ENCODE measurements at places on chromosomes 2 and 18.

GRCh38 chr2:227939271-227940027, 68.0 kb downstream of the DAW1 start:
- DNase-seq: no peak

- no peak for DNase-seq
These were observed 14.3 kb downstream of the COPS7B start for GRCh38 chr2:231800493-231801091.

DNA sequence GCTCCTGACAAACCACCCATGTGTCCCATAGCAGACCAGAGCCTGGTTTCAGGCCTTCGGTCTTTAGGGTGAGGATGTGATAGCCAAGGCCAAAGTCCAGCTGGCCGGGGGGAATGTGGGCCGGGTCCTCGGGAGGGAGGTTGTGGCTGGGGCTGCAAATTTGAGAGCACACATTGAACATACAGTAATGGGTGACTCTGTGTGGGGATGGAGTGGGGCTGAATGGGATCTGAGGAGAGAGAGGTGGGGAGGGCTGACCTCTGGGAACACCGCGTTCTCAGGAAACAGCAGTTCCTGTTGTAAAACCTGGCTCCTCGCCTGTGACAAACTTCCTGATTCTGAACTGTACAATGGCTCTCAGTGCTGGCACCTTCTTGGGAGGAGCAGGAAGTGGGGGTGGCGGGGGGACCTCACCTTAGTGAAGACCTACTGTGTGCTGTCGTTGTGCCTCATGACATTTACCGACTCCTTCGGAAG, 48.8 kb downstream of the MCFD2 start:
- no peak for DNase-seq

GRCh38 chr2:219908538-219908937, 281.1 kb downstream of the SLC4A3 start:
- no peak for DNase-seq

GRCh38 chr18:46054956-46055837, 16.9 kb downstream of the PSTPIP2 start:
- no peak for DNase-seq

GRCh38 chr2:115165529-115166109, 723.2 kb downstream of the DPP10 start:
- DNase-seq: no peak

- no peak for DNase-seq
These were observed 1.4 kb downstream of the CIB4 start for GRCh38 chr2:26639685-26640243.

DNA sequence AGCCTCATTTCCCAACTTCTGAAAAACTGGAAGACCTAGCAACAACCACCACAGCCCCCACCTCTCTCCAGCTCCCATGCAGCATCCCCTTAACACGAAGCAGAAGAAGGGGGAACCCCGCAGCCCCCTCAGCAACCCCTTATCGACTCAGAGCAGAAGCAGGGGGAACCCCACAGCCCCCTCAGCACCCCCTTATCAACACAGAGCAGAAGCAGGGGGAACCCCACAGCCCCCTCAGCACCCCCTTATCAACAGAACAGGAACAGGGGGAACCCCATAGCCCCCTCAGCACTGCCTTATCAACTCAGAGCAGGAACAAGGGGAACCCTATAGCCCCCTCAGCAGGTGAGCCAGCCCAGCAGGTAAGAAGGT, 6.7 kb downstream of the SLC66A2 start:
- DNase-seq: no peak

GRCh38 chr2:237154884-237155851, 69.5 kb downstream of the COPS8 start:
- no peak for DNase-seq

- no peak for DNase-seq
These were observed 326.4 kb downstream of the NR4A2 start for GRCh38 chr2:156005999-156006712.

DNA sequence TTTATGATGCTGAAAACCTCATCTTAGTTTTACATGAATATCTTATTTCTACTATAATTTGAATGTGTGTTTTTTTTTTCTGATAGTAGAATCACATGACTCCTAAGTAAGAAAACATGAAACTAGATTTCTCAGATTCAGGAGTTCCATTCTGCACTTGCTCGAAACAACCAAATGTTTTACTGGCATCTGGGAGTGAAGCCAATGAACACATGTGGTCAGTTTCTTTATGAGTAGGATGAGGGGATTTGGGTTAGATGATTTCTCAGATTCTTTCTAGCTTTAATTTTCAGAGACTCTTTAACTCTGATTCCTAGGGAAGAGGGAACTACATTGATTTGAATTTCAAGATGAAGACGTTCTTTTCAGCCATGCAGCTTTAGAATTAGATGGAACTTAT, 225.0 kb upstream of the NT5C1B start:
- no peak for DNase-seq

- DNase-seq: no peak
These were observed 49.2 kb upstream of the NXPH2 start for GRCh38 chr2:138829326-138829919.

DNA sequence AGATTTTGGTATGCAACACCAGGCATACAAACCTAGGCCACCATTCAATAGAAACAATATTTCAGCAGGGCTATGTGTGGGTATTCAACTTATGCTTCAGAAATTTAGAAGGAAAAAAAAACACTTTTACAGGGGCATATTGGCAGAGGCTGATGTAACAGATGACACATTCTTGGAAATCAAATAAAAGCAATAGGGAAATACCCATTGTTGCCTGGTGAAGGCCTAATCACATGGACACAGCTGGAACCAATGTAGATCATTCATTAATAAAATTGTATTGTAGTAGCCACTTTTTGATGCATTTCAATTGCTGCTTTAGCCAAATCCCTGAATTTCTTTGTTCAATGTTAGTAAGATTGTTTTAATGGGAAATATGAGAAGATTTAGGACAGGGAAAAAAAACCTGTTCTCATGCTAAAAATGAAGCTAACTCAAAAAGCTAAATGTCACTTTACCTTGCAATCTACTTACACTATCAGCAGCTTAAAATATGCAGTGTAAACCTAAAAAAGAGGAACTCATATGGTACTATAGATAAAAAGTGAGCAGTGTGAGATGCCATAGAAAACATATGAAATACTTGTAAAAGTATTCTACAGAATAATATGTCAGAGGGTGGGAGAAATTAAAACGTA, 289.4 kb downstream of the ZEB2 start:
- DNase-seq: no peak

DNA sequence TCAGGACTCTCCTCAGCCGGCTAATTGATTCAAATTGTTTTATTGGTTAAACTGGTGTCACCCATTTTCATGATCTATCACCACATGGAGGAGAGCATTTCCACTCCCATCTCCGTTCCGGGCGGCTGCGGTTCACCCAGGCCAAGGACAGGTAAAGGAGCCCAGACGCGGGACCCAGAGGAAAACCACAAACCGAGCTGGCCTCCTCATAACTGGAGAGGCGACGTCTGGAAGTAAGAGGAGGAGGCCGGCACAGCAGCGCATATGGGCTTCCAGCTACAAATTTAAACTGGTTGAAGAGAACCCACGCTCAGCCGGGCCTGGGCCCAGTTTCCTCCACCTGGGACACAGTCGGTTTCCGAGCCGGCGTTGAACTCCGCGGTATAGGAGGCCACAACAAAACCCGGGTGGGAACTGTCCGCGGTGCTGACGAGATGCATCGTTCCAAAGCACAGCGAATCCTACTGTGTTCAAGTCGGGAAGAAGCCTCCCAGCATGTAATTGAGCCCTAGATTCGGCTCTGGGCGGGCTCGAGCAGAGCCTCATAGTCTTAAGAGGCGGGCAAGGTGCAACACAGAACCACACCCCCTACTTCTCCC, 3.0 kb upstream of the SKOR2 start:
- DNase-seq: no peak

- DNase-seq: no peak
These were observed 80.2 kb downstream of the ASAP2 start for GRCh38 chr2:9286554-9287399.

- DNase-seq: no peak
These were observed 99.9 kb downstream of the CBLN2 start for GRCh38 chr18:72444111-72444797.

DNA sequence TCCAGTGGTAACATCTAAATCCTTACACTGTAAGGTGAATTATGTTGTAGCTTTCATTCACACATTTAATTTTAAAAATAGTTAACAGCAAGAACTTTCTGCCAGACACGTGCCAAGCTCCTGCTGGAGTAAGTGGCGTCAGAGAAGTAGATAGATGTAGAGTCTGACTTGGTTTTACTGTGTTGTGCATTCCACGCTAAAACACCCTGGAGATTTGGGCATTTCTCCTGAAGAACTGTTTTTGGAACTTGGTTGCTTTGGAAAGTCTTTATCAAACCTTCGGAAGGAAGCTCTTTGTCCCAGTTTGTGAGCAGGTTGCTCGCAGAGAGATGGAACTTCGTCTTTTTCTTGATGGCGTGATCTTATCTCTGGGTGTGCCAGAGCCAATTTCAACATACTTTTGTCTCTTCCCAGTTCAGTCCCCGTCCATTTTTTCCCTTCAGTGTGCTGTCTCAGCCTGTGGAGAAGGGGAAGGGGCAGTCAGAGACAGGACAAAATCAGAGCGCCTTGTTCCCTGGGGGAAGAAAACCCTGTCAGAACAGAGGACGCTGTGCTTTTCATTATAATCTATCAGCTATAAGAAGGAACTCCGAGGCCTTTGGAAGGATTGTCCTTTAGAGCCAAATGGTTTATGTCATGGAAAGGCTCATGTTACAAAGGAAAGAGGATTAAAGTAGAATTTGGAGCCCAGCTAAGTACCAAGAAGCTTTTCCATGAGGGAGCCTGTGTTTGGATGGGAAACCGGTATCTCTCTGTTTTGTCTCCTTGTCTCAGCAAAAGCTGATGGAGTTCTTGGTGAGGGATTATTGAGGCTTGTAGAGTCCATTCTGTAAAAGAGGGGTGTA, 18.9 kb downstream of the GRHL1 start:
- DNase-seq: no peak

- DNase-seq: no peak
These were observed 682 bp downstream of the DUSP2 start for GRCh38 chr2:96144481-96145035.

DNA sequence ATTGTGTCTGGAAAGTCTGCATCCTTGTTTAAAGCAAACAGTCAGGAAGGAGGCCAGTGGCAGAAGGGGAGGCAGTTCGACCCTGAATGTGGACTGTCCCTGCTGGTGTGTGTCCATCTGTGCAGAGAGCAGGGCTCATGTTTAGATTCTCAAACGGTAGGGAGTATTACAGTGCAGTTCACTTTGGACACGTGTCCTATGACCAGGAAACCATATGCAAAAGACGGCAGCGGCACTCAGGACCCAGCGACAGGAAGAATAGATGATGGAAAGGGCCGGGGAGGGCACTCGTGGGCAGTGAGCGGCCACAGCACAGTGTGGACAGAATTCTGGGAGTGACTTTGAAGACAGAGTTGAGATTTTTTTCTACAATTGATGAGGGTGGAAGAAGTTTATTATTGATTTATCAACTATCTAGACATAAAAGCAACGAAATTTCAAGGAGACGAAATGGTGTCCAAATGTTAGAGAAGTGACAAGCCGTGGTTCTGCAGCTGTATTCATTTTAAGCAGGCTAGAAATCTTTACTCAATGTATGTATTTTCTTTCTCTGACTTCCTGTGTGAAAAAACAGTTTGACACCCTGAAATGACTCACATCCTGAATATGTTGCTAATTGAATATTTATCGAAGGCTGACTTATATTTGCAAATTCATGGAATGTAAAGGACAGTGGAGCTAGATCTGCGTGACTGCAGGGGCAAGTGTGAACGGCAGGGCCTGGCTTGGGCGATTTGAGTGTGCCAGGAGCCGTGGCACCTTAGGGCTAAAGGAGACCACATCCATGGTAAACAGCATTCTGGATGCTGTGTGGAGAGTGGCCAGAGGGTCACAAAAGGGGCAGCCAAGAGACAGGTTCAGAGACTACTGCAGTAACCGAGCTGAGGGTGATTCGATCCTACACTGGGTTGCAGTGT, 214.2 kb downstream of the PTGR3 start:
- no peak for DNase-seq

DNA sequence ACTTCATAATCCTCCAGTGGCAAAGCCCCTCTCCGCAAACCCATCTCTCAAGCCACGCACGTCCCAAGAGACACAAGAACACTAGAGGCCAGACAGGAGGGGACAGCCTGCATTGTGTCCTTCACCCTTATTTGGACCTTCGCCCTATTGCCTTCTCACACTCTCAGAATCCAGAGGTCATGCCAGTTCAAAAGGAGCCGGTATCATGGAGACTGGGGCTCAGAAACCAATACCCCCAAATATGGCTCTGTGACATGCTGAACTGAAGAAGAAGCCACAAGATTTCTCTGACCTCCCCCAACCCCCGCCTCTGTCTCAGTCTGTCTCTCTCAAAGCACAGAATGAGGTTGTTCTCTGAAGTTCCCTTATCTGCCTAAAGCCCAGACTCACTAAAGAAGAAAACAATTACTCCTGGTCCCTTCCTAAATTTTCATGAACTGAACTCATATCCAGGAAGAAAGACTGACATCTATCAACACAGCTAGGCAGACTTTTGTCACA, 19.2 kb upstream of the SPATA3 start:
- no peak for DNase-seq

DNA sequence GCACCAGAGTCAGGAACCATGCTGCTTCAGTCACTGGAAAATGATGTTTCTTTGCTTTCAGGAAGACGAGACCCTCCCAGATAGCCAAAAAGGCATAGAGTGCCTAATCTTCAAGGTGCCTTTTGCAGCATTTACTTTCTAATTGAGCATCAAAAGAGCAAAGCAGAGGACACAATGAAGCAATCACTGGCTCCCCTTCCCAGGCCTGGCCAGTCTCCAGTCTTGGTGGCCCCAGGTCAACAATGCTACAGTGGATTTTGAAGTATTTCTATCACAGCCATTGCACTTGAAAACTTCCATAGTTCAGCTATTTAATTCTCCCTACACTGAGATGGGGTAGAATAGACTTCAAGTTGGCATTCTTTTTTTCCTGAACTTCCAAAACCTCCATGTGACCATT, 15.4 kb downstream of the ZBTB7C start:
- DNase-seq: no peak

DNA sequence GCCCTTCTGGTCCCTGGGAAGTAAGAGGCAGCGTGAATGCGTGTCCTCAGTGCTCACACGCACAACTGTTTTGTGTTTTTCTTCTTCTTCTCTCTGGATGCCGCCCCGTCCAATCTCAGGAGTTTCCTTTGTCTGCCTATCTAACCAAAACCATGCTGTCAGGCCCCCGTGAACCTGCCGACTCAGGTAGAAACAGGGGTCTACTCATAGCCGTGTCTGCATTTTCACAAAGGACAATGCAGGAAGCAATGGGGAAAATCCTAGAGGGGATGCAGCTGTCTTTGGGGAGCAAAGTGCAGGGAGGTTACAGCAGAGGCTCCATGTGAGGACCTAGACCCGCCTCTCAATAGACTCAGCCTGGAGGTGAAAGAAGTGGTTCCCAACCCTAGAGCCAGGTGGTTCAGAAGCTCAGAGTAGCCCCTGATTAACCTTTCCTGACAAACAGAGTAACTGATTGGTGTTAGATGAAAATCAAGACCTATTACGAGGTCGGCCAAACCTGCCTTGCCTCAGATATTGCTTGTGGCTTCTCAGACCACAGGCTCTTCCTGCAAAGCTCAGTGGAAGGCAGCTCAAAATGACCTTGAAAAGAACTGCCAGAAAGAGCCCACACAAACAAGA, 49.3 kb downstream of the CD226 start:
- no peak for DNase-seq
